ENCODE measurements at places on chromosomes 6 and 20.

DNA sequence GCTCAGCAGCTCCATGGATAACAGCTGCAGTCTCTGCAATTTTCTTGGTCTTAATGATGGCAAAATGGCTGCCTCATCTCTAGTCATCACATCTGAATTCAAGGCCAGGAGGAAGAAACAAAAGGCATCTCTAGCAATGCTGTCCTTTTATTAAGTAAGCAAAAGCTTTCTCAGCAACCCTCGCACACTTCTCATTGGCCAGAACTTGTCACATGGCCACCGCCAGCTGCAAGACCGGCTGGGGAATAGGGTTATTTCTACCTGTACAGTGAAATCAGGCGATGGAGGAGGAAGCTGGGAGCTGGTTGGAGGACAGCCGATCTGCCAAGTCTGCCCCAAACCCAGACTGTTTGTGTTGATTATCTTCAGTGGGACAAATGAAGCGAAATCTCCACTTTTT is 33.4 kb downstream of the ANKRD60 start:
- no peak for DNase-seq

- DNase-seq = peak; percentile 49
Measured at GRCh38 chr20:3174442-3175261, 1.3 kb upstream of the LZTS3 start.

- no peak for DNase-seq
Measured at GRCh38 chr6:118672678-118673077, 21.3 kb upstream of the CEP85L start.

DNA sequence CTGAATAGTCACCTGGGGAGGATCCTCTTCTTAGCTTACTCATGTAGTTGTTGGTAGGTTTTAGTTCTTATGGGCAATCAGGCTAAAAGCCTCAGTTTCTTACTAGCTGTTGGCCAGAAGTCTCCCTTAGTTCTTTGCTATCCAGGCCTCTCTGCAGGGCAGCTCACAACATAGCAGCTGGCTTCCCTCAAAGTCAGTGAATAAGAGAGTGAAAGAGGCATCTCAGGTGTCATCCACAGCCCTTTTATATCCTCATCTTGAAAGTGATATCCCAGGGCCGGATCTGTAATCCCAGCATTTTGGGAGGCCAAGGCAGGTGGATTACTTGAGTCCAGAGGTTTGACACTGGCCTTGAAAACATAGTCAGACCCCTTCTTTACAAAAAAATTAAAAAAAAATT is 42.1 kb upstream of the FOXA2 start:
- DNase-seq = no peak

DNA sequence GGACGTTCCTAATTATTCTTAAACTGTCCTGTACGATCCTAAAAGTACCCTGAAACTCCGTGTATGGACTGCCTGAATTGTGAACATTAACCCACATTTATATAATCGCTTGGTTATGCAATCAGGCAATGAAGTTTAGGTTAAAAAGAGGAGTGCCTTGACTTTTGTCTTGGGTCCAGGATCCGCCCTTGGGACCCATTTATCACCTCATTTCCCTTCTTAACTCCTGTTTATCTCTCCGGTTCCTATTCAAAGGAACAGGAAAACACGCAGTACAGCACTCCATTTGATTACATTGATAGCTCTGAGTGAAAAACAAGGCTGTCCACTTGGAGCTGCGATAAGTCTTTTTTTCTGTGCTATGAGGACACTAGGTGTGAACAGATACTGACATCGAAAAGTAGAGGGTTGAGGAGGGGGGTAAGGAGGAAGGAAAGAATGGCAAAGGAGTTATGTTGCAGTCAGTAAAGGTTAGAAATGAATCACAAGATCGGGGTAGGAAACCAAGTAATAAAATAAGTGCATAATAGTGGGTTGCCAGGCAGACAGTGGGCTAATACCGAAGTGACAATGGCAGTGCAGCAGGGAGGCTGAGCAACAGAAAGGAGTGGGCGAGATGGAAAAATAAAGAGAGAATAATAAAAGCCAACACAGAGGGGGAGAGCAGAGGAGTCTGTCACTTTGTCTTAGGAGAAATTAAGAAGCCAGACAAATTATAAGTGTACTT is 15.9 kb upstream of the PCK1 start:
- DNase-seq = no peak

- DNase-seq = no peak
Measured at GRCh38 chr20:8601542-8601912, 467.4 kb upstream of the PLCB4 start.

DNA sequence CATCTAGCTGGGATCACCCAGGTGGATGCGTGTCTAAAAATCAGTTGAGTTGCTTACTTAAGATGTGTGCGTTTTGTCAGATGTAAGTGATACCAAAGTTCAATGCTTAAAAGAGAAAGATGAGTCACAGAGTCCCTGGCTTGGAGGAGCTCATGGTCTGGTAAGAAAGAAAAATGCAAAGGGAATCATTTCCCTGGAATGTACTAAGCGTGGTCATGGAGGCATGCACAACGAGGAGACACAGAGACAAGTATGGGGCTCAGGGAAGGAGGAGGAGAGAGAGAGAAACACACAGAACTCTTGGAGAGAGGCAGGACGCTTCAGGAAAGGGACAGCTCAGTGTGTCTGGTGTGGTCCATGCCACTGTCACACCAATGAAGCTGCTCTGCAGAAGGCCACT is 186.9 kb upstream of the GMDS start:
- peak; percentile 98 for DNase-seq

DNA sequence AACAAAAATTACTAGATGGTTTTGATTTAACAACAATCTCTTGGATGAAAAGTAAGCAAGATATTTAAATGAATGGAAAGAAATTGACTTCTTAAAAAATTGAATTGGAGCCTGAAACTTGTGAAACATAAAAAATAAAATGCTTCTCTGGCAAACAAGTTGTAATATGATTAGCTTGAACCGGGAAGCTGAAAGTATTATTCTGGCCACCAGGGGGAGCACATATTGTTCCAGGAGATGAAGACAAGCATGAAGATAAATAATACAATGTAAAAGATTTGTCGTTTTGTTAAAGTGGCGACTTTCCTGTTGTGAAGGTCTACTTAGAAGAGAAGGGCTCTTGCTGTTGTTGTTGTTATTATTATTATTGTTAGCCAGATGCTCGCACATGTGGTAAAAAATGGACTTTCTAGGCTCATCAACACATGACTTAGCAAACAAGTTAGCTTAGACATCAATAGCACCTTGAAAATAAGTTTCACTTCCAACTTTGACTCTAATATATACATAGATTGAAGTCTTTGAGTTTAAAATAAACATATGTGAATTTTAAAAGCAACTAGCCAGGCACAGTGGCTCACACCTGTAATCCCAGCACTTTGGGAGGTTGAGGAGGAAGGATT is 14.2 kb downstream of the PAX1 start:
- DNase-seq = peak; percentile 23

- DNase-seq = peak; percentile 21
Measured at GRCh38 chr20:53608456-53609452, 15.1 kb upstream of the ZNF217 start.

GRCh38 chr6:70160276-70160675 is 142.6 kb downstream of the COL9A1 start:
- DNase-seq = no peak

- no peak for DNase-seq
Measured at GRCh38 chr20:37711994-37712964, 18.4 kb downstream of the CTNNBL1 start.

DNA sequence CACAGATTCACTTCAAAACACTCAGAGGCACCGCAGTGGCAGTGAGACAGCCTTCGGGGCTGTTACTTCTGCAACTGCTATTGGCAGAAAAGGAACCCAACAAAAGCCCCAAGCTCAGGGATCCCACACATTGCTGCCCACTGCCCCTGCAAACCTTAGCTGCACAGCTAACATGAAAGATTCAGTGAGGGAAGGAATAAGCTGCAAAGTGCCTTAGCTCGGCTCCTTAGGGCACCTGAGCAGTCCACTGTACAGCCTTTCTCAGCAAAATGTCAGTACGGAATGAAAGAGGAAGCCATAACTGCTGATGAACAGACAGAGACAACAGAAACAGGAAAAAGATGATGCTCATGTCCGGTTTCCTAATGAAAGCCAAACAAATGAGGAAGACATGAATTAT is 179.7 kb upstream of the SHLD1 start:
- DNase-seq = no peak

DNA sequence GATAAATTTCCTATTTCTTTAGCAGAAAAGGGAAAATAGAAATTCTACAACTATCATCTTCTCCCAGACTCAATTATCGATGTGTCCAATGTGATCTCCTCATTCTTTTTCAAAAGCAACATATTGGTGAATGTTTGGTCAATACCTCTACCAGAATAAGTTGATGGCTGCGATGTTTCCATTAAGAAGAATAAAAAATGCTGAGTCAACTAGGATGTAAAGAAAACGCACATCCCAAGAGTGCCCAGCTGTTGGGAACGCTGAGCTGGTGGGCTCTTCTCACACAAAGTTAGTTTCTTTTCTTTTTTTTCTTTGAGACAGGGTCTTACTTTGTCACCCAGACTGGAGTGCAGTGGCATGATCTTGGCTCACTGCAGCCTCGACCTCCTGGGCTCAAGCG is 39.8 kb downstream of the RAMACL start:
- DNase-seq = no peak

DNA sequence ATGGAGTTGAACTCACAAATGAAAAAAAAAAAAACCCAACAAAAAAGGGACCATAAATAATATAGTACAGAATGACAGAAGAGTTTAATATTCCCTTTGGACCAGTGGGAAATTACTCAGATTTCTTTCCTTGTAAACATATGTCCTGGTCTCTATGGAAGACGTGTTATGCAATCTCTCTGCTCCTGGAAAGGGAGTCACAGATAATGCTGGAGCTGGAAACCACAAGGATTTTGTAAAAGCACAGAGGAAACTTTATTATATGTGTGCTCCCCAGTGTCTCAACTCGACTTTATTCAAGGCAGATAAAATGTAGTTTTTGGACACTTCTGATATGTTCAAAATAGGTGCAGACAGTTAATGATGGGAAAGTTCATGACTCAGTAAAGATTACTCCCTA is 88.1 kb upstream of the ZFP64 start:
- DNase-seq = peak; percentile 1

GRCh38 chr6:139922236-139922635 is 547.8 kb upstream of the CITED2 start:
- DNase-seq = no peak

GRCh38 chr6:34486106-34486740 is 20.3 kb downstream of the PACSIN1 start:
- DNase-seq = no peak

DNA sequence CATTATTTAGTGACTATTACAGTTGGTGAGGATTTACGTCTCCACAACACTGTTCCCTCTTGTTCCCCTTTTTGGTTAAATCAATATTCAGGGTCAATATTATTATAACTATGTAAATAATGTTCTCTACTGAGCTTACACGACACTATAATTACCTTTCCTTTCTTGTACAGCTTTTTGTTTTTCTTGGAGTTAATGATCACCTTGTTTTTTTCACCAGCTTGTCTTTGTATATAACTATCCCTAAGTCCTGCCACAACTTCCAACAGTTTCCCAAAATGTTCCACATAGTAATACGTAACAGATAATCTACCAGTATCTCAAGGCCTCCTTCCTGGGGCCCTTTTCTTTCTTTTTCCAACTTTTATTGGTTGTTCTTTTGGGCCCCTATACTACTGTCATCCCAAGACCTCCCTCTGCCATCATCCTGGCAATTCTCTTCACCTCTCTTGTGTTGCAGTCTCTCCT is 142.0 kb upstream of the SOX4 start:
- DNase-seq = no peak

- DNase-seq = peak; percentile 92
Measured at GRCh38 chr20:48008850-48009515, 223.7 kb upstream of the SULF2 start.

GRCh38 chr6:42533794-42534193 is 30.0 kb upstream of the UBR2 start:
- no peak for DNase-seq

DNA sequence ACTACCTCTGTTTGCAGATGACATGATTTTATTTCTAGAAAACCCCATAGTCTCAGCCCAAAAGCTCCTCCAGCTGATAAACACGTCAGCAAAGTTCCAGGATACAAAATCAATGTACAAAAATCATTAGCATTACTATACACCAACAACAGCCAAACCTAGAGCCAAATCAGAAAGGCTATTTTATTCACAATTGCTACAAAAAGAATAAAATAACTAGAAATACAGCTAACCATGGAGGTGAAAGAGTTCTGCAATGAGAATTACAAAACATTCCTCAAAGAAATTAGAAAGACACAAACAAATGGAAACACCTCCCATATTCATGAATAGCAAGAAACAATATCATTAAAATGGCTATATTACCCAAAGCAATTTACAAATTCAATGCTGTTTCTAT is 65.6 kb upstream of the HTR1E start:
- no peak for DNase-seq

GRCh38 chr6:156396791-156397418 is 380.3 kb upstream of the ARID1B start:
- DNase-seq = no peak

- no peak for DNase-seq
Measured at GRCh38 chr20:50197463-50198179, 7.0 kb downstream of the CEBPB start.

DNA sequence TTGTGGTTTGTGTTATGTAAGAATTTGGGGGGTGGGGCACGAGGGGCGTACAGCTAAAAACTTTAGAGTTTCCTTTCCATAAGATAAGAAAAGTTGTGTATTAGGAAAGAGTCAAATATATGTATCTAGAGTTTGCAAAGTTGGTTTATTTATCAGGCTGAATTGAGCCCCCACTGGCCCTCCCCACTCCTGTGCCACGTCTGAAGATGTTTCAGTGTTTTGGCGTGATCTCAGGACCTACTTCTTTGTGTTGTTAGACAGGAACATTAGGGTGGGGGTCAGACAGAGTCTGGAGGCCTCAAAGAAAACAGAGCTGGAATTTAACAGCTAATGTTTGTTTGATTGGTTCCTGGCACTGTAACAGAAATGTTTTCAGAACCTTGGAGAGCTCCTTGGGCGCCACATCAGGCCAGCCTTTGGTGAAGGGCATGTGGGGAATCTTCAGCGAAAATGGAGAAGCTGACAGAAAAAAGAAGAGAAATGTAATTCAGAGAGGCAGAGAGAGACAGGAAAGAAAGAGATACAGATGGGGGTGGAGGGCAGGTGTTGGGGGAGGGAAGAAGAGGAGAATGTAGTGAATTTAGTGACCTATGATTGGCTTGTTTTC is 674 bp downstream of the NRSN1 start:
- DNase-seq = peak; percentile 42

GRCh38 chr6:158338311-158339112 is 26.2 kb downstream of the TULP4 start:
- DNase-seq = no peak

- no peak for DNase-seq
Measured at GRCh38 chr20:48740292-48740649, 87.5 kb downstream of the PREX1 start.

All from EH (cell line).